Activated CD4-positive, alpha-beta T cell treated with anti-CD3 and anti-CD28 coated beads, Interleukin-2, Interleukin-6, amounts not matched to agents 100 ng/mL and 50 ng/mL, durations not matched to agents 16 hours and 8 hours (primary cell): ENCODE measurements at places on chromosomes 16 and 17.

- DNase-seq = peak; percentile 30
Measured at GRCh38 chr16:85611444-85612190, 1.5 kb upstream of the GSE1 start.

- DNase-seq = peak; percentile 58
Measured at GRCh38 chr17:8785547-8786413, 13.4 kb downstream of the MFSD6L start.

DNA sequence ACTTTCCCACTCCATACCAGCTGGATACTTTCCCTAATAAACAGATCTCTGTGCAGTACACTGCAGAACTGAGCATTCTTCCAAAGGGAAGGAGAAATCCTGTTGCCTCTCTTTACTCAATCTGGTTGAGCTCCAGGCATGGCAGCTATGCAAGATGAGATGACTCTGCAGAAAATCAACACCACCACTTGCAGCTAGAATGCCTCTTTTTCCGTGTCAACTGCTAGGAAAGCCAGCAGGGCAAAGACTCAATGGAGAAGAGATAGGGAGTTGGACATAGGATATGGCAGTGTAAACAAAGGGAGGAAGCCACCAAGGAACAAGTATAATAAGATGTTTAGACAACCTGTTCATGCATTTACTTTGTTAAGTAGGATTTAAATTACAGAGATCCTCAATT lies 40.4 kb upstream of the CORO6 start:
- DNase-seq = no peak

DNA sequence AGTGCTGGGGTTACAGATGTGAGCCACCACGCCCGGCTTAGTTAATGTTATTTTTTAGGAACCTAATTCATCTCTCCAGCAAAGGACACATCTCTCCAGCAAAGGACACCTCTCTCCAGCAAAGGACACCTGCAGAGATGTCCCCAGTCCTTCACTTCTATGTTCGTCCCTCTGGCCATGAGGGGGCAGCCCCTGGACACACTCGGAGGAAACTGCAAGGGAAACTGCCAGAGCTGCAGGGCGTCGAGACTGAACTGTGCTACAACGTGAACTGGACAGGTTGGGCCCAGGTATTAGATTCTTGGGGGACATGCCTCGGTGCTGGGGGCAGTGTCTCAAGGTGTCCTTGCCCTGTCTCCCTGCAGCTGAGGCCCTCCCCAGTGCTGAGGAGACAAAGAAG lies 4.7 kb downstream of the PFAS start:
- no peak for DNase-seq

- no peak for DNase-seq
Measured at GRCh38 chr16:69839798-69840409, 77.8 kb downstream of the WWP2 start.

DNA sequence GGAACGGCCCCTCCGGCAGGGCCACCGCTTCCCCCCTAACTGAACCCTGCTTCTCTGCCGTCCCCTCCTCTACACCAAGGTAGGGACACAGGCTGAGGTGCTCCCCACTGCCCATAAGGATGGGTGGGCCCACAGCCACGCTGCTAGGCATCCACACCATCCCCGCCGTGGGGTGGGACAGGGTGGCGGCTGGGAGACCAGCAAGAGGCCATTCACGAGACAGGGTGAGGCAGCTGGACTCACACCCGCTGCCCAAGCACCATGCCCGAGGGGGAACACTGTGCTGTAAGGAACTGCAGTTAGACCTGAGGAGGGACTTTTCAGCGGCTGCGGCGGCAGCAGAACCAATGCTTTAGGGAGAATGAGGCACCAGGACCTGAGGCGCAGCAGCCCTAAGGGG lies 47.5 kb upstream of the RRN3 start:
- DNase-seq = no peak

DNA sequence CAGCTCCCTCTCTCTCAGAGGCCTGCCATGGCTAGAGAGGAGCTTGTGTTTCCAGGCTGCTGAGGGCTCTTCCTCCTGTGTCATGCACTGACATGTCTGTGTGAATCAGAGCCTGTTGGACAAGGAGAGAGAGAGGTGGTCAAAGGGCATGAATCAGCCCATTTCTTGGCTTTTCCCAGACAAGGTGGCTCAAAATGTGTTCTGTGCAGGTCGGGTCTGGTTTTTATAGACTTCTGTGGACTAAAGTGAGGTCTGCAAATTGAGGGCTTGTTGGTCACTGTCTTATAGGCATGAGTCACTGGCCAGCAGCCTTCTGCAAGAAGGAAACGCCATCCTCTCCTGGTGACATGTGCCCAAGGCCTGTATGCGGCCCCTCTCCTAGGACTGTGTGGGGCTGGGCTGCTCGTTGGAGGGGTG lies 97.9 kb downstream of the FOXL1 start:
- no peak for DNase-seq
